D721Med (cell line): ENCODE measurements at places on chromosomes 5 and 9.

DNA sequence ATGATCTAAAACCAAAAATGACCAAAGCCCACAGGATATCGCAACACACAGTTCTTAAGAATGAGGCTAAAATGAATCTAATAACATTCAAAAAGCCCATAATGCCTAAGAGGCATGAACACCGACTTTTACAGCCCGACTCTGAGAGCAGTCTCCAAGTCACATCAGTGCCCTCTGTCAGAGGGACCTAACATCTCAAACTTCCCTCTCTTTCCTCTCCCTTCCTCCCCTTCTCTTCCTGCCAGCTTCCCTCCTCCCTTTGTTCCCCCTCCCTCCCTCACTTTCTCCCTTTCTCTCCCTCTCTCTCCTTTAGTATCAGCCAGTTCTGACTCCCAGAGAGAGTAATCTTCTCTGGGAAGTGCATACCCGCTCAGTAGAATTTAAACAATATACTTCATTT, 154.4 kb downstream of the GLIS3 start:
- no peak for DNase-seq

GRCh38 chr9:20683351-20684034, 566 bp upstream of the FOCAD start:
- no peak for DNase-seq

GRCh38 chr5:173547579-173547978, 68.9 kb downstream of the BOD1 start:
- no peak for DNase-seq

- no peak for DNase-seq
These were observed 27.5 kb downstream of the SLC6A3 start for GRCh38 chr5:1417586-1418225.

GRCh38 chr5:168239325-168239724, 52.1 kb upstream of the WWC1 start:
- DNase-seq: no peak

DNA sequence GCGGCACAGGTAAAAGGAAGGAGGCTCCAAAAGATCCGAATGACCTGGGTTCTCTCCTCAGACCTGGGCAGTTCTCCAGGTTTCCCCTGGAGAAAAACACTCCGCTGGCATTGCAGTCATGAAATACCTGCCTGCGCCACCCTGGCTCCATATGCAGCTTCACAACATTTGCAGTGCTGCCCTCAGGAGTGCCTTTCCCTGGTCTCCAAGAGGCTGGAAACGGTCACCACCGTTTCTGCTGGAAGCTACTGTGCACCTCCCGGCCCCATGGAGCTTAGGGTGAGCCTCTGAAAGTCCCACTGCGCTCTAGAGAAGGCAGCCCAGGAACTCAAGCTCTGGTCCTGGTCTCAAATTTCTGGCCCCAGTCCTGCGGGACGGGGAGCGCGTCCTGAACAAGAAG, 670 bp downstream of the UGT3A1 start:
- no peak for DNase-seq

- DNase-seq: no peak
These were observed 97.8 kb upstream of the SLC30A5 start for GRCh38 chr5:68995845-68996545.

DNA sequence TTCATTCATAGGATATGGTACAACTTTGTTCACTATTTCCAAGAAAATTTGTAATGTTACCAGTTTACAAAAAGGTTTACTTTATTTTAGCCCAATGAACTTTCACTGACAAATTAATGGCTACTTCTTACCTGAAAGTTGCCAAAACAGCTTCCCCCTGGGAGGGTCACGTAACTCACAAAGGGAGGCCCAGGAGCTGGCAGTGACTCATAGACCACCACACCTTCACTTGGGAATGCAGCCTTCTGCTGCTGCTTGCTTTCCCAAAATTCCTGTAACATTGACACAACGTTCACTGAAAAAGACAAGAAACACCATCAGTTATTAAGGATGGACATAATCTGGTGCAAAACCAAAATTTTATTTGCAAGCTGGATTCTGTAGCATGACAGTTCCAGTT, 18.1 kb downstream of the LIX1 start:
- no peak for DNase-seq

GRCh38 chr5:17316970-17317459, 99.6 kb downstream of the BASP1 start:
- DNase-seq: no peak

- no peak for DNase-seq
These were observed 178.0 kb downstream of the SYK start for GRCh38 chr9:90979639-90980038.

GRCh38 chr5:133932441-133933168, 35.8 kb downstream of the C5orf15 start:
- DNase-seq: no peak

GRCh38 chr5:157362982-157363381, 97.0 kb upstream of the NIPAL4 start:
- no peak for DNase-seq

DNA sequence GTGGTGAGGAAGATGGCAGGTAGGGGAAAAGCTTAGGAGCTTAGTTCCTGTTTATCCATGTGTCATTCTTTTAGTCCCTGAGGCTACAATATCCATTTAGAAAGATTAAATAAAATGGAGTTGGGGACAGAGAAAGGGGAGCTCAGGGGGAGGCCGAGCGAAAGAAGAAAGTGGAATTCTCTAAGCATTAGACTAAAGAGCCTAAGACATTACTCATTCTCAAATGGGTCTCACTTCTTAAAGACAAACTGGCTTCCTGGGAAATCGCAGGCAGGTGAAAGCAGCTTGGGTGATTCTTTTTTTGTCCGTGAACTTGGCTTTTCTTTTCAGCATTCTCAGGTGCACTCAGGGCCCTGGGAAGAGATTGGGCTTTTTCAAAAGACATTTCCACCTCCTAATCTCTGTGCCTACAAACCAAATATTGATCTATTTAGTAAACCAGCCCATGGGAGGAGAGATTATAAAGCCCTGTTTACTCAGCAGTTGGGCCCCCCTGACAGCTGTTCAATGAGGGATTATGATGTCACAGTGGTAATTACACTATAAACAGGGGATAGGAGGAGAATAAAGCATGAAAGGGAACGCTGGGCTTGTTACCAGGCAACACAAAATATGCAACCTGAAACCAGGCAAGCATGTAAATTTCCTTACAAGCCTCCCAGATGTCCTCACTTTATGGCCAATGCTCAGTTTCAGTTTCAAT, 584.0 kb downstream of the ACTL7B start:
- peak; percentile 17 for DNase-seq
